Activated CD4-positive, alpha-beta T cell treated with anti-CD3 and anti-CD28 coated beads, Interleukin-2, Interleukin-6, amounts not matched to agents 100 ng/mL and 50 ng/mL, durations not matched to agents 16 hours and 8 hours (primary cell): ENCODE measurements at places on chromosomes 4 and X.

- no peak for DNase-seq
Measured at GRCh38 chr4:188400451-188400850, 261.2 kb downstream of the TRIML1 start.

GRCh38 chr4:74896595-74896994 lies 36.3 kb upstream of the PARM1 start:
- no peak for DNase-seq

- no peak for DNase-seq
Measured at GRCh38 chr4:53489279-53489889, 101.9 kb downstream of the LNX1 start.

- DNase-seq = no peak
Measured at GRCh38 chr4:183688216-183688615, 29.1 kb downstream of the TRAPPC11 start.

DNA sequence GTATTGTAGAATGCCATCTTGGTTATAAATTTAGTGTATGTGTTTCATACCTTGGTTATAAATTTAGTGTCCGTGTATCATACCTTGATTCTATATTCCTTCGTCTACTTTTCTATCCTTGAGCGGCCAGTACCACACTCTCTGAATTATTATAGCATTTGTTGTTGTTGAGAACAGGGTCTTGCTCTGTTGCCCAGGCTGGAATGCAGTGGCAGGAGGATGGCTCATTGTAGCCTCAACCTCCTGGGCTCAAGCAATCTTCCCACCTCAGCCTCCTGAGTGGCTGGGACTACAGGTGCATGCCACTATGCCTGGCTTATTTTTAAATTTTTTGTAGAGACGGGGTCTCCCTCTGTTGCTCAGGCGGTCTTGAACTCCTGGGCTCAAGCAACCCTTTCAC lies 50.1 kb downstream of the FAM193A start:
- no peak for DNase-seq
